A549 (cell line): ENCODE measurements at places on chromosomes 6 and 20.
A peak's percentile ranks its signal among the peaks of the same experiment; 100 is the strongest.

DNA sequence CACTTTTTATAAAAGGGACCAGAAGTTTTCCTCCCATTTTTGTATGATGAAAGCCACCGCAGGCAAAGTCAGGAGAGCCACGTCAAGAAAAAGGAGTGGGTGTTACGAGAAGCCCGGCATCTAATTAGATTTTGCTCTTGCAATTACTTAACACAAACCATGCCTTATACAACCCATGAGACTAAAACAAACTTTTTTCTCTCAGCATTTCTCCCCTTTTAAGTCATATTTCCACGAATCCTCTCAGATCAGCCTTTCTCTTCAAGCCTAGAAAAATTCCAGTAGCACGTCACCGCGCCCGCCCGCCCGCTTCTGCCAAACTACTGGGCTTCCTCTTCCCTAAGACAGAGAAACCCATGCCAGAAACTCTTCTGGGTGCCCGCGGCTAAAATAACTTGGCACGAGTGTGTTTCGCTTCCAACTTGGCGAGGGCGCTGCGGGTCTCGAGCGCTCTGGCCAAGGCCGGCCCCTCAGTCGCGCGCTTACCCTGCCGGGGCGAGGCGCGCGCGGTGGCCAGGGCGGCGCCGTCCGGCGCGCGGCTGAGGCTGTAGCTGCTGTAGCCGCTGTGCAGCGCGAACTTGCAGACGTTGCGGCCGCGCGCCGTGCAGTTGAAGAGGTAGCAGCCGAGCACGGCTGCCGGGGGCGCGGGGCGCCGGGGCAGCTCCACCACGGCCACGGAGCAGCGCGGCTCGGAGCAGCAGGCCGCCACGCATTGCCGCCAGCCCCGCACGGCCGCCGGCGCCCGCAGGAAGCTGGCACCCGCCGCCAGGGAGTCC, 1.0 kb downstream of the LRP11 start:
- peak; percentile 69 for DNase-seq

- DNase-seq, result no peak
These were observed 360.4 kb downstream of the ESR1 start for GRCh38 chr6:152167641-152168603.

GRCh38 chr6:166955121-166955864, 1.1 kb downstream of the RNASET2 start:
- DNase-seq, result peak; percentile 3

GRCh38 chr20:36818861-36819260, 45.3 kb upstream of the DSN1 start:
- DNase-seq, result no peak

GRCh38 chr20:8346700-8347270, 214.7 kb downstream of the PLCB1 start:
- DNase-seq, result no peak

GRCh38 chr6:2129182-2129621, 116.2 kb downstream of the GMDS start:
- DNase-seq, result no peak

DNA sequence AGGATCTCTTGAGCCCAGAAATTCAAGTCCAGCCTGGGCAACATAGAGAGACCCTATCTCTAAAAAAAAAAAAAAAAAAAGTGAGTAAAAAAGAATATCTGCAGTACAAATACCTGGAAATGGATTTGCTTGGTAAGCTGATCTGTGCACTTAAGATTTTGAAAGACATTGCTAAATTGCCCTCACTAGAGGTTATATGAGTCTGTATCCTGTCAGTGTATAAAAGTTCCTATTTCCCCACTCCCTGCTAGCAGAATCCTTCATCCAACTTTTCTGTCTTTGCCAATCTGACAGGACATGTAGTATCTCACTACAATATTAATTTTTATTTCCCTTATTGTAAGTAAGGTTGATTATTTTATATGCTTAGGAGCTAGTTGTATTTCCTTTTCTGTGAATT, 36.1 kb downstream of the BICRAL start:
- DNase-seq, result no peak

- DNase-seq, result no peak
These were observed 401.0 kb downstream of the CDC5L start for GRCh38 chr6:44788387-44788981.

DNA sequence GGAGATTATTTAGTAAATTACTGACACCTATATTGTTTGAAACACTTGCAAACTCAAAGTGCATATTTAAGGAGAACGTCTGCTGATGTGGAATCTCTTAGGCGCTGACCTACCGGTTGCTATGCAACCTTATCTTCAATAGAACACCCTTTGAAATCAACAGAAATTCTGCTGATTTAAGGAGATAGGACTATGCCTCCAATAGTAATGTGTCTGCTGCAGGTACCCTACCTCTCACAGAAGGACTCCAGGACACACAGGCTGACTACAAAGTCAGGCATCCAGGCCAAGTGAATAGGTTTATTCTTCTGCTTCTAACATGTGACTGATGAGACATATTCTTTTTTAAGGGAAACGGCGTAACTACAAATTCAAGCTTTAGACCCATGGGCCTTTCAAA, 311.7 kb downstream of the CBLN4 start:
- DNase-seq, result no peak

DNA sequence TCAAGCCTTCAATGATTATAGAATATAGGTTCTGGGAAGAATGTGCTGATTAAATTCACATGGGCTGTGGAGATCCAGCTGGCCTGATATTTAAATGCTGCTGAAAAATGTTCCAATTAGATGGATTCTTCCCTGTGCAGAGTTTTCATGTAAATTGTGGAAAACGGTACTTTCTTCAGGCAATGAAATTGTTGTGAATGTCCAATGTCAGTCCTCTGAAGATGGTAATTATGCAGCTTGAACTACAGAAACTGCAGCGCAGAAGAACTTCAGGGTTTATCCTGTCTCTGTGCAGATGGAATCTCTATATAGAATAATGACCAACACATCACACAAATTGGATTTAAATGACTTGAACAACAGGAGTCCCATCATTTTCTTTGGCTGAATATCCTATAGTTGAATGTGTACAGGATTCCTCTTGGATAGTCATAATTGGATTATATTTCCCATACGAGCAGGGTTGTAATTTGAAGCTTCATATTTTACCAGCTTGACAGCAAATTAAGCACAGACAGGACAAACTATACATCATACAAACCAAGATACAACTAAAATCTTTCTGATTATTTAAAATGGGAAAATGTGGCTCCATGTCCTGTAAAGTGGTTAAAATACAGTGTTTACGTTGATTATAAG, 82.3 kb downstream of the CAP2 start:
- no peak for DNase-seq

- no peak for DNase-seq
These were observed 26.4 kb downstream of the BRPF3 start for GRCh38 chr6:36222924-36223323.

GRCh38 chr20:2840967-2841531, 504 bp downstream of the VPS16 start:
- peak; percentile 59 for DNase-seq

DNA sequence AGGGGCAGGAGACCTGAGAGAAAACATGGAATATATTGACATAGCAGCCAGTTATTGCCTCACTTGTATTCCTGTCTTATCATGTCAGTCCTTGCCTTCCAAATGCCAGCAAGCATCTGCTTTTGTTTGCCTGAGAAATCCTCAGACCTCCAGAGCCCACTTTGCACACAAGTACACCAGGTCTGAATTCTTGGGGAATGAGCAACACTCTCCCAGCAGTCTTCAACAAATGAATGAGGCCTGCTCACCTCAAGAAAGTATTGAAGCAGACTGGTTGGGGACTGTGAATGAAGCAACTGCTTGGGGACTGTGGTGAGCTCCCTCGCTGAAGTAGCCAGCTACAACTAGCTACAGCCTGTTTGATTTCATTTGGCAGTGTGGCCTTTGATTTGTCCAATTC, 172.8 kb upstream of the SPTLC3 start:
- no peak for DNase-seq

- DNase-seq, result no peak
These were observed 48.8 kb downstream of the SRC start for GRCh38 chr20:37394543-37395409.
